ENCODE measurements at places on chromosomes 2 and 18.
A peak's percentile ranks its signal among the peaks of the same experiment; 100 is the strongest.

DNA sequence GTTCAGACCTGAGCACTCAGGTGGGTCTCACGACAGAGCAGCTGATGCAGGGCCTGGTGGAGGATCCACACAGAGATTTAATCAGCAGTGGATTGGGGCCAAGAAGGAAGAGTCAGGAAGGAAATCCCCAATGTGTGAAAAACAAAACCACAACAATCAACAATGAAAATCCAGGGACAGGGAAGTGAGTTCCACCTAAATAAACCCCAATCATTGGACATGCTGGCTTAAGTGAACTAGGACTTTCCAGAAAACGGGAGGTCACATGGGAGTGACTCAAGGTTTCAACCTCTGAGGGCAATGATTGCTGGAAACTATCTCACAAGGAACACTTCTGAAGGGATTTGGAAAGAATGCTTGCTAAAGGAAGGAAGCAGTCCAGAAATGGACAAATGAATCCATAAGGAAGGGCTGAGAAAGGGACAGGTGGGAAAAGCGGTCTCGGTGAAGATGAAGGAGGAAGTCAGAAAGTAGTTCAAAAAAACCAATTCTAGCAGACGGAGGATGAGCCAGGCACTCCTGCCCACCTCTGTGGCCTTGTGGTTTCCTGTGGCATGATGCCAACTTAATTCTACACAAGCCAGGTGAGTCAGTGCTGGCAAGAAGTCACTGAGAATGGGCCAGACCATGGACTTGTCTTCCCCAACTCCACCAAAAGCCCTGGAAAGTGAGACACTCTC lies 15.4 kb upstream of the XDH start:
- peak; percentile 27 for DNase-seq

GRCh38 chr2:40803900-40804299 lies 352.0 kb upstream of the SLC8A1 start:
- DNase-seq = no peak

GRCh38 chr2:188734691-188735090 lies 239.5 kb upstream of the COL3A1 start:
- no peak for DNase-seq

GRCh38 chr2:85116207-85116606 lies 17.0 kb upstream of the TCF7L1 start:
- no peak for DNase-seq

DNA sequence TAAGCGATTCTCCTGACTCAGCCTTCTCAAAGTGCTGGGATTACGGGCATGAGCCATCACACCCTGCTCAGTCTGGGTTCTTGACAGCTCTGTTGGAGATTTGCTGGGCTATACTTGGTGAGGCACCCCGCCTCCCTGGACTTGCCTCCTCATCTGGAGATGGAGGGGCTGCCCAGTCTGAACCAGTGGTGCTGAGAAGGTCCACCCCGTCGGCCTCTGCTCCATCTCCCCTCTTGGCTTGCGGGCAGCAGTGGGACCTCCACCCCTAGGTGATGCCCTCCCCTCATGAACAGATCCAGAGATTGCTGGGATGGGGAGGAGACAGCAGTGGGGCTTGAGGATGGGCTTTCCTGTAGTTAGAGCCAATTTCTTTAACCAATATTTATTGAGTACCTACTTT lies 120.9 kb downstream of the CLIP4 start:
- no peak for DNase-seq

DNA sequence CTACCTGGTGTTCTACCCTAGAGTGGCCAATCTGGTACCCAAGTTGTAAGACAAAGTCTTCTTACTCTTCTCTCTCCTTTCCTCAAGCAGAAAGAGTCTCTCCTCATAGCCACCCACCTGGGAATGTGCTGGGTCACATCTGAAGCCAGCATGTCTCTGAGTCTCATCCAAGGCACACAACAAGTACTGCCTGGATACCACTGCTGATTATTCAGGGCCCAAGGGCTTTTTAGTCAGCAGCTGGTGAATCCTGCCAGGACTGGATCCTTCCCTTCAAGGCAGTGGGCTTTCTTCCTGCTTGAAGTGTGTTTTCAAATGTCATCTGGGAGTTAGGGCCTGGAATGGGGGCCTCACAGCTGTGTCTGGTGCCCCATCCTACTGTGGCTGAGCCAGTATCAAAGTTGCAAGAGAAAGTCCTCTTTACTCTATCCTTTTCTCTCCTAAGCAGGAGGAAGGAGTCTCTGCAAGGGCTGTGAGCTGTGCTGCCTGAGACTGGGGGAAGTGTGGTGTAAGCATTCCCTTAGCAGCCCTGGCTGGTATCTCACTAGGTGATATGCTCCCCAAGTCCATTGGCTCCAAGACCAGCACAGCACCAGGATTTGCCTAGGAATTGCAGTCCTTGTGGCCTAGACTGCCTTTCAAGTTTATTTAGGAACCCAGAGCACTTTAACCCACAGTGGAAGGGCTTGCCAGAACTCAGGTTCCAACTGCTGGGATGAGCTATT lies 27.2 kb downstream of the OXER1 start:
- DNase-seq = no peak

DNA sequence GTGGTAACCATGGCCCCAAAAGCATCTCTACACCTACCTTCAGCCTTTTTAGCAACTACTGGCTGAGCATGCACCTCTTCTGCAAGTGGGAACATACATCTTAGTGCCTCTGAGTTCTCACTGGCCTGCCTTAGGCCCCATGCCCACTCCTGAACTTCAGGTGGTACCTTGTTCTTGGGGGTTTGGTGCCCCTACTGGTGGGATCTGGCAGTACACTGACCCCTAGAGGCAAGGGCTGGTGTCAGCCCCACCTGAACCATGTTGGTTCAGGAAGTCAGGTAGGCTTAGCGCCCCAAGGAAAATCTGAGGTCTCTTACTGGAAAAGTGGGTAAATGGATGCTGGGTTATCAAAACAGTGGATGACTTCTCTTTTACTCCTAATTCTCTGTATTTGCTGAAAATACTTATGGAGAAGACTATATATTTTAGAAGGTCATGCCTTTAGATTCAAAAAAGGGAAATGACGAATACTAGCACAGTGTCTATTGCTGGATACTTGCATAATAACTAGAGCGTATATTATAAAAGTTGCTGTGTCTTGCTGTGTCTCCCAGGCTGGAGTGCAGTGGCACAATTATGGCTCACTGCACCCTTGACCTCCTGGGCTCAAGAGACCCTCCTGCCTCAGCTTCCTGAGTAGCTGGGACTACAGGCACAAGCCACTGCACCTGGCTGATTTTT lies 84.6 kb downstream of the RAB31 start:
- no peak for DNase-seq

- DNase-seq = no peak
These were observed 234.7 kb downstream of the TMX3 start for GRCh38 chr18:68480196-68480595.

DNA sequence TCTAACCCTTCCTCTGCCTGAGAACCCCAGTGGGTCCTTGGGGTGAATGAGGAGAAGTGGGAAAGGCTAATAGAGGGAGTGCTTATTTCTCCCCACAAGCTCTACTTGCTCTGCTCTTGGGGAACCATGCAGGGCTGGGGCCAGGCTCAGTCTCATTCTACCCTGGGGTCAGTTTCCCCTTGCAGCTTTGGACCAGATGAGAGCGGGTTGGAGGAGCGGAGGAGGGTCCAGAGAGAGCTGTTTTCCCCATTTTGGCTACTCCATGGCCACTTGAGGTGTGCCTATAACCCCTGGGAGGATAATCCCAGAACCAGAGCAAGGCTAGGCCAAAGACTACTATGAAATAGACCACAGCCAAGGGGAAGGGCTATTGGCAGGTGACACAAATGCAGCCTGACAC lies 29.6 kb downstream of the PLB1 start:
- DNase-seq = no peak

- no peak for DNase-seq
These were observed 128.4 kb upstream of the CBLN2 start for GRCh38 chr18:72672364-72673184.

- DNase-seq = no peak
These were observed 8.6 kb downstream of the AGFG1 start for GRCh38 chr2:227480528-227480927.

DNA sequence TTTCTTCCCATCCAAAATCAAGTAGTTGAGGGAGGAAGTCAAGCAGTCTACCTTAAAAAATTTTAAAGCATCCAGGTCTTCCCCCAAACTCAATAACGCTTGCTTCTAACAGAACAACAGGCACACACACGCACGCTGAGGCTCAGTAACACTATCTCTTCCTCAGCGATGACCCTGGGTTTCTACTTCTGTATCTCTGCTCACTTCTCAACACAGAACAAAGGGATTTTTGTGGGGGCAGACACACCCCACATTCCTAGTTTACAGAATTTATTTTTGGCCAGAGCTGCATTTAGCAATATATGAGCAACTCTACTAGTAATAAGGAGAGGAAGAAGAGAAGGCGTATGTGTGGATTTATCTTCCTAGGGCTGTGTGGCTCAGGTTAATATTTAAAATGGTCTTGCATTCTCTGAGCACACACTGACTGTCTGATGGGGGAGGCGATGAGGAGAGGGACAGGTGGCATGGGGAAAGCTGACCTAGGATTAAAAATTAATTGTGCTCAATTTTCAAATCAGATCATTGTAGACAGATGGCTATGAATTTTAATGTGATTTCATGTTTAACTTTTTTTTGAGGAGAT lies 71.3 kb upstream of the PPM1B start:
- no peak for DNase-seq

GRCh38 chr2:37880551-37880950 lies 44.5 kb upstream of the RMDN2 start:
- DNase-seq = no peak

DNA sequence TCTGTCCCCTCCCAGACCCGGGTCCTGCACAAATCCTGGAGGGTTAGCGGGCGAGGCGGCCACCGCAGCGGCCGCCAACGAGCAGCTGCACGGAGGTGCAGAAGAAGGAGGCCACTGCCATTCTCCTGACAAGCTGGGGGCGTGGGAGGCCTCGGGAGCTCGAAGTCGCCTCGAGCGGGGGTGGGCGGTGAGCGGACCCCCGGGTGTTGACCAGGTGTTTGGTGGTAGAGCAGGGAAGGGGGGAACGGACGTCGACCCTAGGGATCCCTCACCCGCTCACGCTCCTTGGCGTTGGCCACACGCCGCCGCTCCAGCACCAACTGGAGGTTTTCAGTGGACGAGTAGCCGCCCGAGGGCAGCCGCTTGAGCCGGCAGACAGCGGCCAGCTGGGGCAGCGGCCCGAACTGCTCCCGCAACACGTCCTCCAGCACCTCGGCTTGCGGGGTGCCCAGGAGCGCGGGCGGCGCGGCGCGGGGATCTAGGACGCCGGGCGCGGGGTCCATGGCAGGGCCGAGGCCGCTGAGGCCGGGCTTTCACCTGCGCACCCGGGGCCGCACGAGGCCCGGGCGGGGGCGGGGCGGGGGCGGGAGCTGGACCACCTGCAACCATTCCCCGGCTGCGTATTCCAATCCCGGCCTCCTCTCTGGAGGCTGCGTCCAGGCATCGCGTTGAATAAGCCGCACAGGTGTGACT lies at the start of gene FIGLA:
TSS of gene FIGLA (minus strand) at position 508 of the 693 bp plus-strand sequence. CDS start at position 503, 5 bp downstream.
- DNase-seq = no peak

GRCh38 chr2:203444738-203445137 lies 90.4 kb downstream of the RAPH1 start:
- DNase-seq = no peak

DNA sequence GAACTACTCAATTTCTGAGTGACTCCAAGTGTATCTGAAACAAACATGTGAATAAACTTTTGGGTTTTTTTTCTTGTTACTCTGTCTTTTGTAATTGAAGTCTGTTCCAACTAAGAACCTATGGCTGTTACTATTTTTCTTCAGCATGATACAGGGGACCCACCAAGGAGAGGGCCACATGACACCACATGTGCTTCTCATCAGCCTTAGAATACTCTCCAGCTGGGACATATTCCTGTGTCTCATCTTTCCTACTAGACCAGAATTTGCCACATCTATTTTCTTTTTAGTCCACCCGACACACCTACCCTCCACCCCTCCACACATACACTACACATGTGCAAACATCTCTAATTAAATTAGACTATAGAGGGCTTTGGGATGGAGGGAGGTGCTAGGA lies 191.7 kb upstream of the NDUFV2 start:
- no peak for DNase-seq

- DNase-seq = peak; percentile 23
These were observed 75.6 kb downstream of the TMEM247 start for GRCh38 chr2:46555011-46555410.

GRCh38 chr18:64398320-64398719 lies 249.4 kb upstream of the LINC00305 start:
- DNase-seq = no peak

- DNase-seq = no peak
These were observed 404.0 kb downstream of the TMEM182 start for GRCh38 chr2:103165836-103166235.

GRCh38 chr2:104562537-104562936 lies 291.4 kb upstream of the POU3F3 start:
- no peak for DNase-seq

DNA sequence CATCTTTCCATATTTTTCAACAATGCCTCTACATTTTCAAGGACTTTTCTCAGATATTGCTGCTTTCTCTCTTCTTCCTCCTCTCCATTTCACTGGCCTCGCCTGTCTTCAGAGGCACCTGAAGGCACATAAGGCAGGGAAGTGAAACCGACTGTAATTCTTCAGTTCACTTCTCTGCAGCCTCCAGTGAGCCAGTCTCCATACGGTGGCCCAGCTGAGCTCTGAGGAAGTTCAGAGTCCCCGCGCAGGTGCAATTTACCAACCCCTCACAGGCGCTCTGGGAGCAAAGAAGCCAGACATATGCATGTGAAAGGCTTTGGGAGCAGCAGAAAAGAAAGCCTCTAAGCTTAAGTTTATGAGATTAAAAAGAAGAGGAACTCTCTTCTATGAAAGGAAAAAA lies 12.4 kb downstream of the KLHL14 start:
- DNase-seq = no peak

- no peak for DNase-seq
These were observed 13.9 kb upstream of the SLC1A4 start for GRCh38 chr2:64975232-64975821.

- no peak for DNase-seq
These were observed 3.8 kb upstream of the TOGARAM2 start for GRCh38 chr2:28977176-28977875.

DNA sequence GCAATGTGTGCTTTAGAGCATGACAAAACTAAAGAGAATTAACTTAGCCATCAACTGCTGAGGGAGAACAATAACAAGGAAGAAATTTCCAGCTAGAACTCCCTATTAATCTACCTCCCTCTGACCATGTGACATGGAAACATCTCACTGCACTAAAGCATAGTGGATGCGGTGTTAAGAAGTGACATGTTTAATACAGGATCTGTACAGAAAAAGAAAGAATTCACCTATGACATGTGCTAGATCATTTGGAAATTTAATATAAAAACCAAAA lies 202.3 kb upstream of the KLHL14 start:
- no peak for DNase-seq

DNA sequence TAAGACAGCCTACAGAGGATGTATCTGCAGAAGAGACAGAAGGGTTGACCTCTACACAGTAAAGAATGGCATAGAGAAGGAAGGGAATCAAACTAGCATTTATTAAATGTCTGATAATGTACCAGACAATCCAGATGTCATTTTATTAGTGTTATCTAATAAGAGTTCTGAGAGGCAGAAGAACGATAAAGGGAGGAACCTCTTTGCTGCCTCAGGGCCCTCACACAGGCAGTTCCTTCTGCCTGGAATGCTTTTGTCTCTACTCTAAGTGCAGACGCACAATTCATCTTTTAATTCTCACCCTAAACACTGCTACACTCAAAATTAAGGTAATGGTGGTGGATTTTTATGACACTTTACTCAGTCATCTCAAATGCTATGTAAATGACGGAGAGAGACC lies 64.5 kb downstream of the LRPPRC start:
- no peak for DNase-seq
